NCI-H774 (cell line): ENCODE measurements at places on chromosomes 11 and 22.

GRCh38 chr22:30474121-30474520, 2.3 kb upstream of the SEC14L3 start:
- DNase-seq = no peak

DNA sequence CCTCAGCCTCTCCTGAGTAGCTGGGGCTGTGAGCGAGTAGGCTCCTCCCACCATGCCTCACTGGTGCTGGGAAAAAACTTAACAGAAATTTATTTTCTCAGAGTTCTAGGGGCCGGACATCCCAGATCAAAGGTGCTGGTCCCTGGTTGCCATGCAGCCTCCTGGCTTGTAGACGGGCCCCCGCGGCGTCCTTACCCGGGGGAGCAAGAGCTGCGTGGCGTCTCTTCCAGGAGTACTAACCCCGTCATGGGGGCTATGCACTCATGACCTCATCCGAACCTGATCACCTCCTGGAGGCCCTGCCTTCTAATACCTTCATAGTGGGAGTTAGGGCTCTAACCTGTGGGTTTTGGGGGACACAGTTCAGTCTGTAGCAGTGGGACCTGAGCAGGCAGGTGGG, 2.6 kb downstream of the TRABD start:
- DNase-seq = no peak

DNA sequence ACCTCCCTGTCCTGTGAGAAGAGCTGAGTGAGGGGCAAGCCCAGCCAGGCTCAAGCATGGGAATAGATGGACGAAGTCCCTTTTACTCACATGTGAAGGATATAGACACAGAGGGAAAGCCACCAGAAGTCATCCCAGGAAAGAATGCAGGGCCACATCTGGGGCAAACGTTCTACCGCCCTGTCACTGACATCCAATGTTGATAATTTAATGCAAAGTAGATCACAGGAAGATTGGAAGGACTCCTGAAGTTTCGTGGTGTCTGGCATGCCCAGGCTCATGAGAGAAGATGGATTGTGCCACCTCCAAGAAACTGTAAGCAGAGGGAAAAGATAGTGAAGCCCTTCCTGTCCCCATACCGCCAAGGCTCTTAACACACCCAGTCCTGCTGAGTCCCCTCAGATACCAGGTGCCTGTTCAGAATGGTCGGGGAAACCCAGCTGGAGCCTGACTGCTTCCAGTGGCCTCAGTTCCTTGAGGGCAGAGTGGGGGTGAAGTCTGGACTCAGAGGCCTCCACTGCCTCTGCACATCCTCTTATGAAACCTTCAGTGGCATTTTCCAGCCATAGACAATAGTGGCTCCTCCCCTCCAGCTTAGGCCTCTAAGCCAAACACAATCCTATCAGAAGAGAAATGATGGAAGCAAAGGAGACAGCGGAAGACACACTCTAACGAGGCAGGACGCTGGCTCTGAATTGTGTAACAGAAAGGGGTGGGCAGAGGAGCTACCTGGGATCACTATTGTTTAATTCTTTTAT, 7.5 kb upstream of the STK33 start:
- no peak for DNase-seq

DNA sequence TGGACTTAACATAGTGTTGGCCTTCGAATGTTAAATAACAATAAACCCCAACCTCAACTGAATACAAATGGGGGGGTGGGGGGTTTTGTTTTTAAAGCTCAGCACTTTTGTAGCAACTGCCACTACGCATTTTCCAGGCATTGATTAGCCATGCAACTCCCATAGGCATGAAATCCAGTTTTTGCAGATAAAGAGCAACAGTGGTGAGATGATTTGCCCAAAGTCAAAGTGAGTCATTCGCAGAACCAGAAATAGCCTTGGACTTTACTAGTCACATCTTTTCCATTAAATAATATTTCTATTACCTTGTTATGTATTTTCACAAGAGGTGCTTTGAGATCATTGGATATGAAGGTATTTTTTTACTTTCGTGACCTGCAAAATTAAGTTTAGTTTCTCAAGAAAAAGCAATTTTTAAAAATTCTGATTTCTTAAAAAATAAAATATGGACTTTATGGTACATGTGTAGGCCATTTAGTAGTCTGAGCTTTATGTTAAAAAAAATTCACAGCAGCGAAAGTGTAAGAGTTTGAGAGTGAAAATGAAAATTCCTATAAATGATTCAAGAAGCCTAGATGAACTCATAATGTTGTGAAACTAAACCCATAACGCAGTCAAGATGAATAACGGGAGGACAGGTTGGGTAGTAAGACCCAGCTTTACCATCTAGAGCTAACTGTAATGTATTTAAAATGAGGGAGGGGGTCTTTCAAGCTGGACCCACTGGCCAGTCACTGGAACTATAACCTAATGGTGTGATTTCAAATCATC, 1.9 kb upstream of the PHF21A start:
- DNase-seq = no peak

- DNase-seq = no peak
Observed at GRCh38 chr11:105074166-105074530, 29.0 kb upstream of the CARD16 start.

- no peak for DNase-seq
Observed at GRCh38 chr22:48152164-48152775, 1389.8 kb downstream of the TBC1D22A start.

- DNase-seq = no peak
Observed at GRCh38 chr11:111631666-111632039, 29.4 kb downstream of the SIK2 start.

DNA sequence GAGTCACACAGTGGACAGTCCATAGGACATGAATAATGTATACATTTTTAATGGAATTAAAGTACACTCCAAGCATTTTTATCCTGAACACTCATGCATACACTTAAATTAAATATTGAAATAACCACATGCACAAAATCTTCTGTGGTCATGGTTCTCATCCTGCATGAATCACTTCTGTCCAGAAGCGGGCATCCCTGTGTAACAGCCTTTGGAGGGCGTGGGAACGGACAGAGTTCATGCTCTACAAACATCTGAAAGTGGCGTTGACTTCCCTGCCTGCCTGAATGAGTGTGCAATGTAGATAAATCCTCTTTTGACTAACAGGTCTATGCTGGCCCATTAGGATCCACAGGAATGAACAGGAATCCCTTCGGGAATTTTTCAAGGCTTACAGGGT, 780.2 kb downstream of the BRD1 start:
- no peak for DNase-seq

DNA sequence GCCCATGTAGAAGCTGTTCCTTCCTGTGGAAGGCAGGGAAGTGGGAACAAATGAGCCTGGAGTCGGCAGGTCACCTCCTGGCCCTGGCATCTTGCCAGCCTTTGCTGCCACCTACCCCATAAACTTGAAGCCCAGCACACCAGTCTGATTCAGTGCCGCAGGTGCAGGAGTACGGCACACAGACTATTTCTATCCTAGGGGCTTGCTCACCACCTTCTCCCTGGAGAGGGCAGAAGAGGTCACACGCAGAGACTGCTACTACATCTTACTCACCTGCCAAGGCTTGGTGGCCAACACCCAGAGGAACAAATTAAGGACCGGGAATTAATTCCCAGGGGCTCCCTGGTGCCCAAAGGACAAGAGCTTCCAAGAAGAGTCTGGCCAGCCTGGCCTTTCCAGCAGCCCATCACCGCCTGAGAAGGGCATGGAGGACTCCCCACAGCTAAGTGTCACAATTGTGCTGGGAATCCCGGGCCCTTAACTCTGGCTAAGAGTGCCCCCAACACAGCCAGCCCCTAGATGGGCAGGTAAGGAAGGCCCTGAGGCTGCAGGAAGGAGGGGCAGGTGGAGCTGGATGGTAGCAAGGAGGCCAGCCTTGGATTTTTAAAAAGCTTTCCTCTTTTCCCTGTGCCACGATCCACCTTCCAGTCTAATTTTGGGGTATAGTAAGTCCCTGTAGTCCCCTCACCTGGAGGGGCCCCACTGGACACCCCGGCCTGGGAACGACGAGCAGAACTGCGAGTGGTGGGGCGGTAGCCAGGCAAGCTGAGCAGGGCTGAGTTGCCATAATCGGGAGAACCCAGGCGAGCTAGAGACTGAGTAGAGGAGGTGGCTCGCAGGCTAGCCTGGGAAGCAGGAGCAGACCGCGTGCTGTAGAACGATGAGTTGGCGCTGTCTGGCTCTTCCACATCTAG, 6.9 kb downstream of the IL18BP start:
- no peak for DNase-seq

- DNase-seq = no peak
Observed at GRCh38 chr11:83558281-83558680, 272.1 kb upstream of the CCDC90B start.

GRCh38 chr11:134784568-134784967, 372.5 kb upstream of the B3GAT1 start:
- no peak for DNase-seq

- no peak for DNase-seq
Observed at GRCh38 chr11:7208391-7208790, 43.3 kb upstream of the SYT9 start.

- DNase-seq = no peak
Observed at GRCh38 chr22:26724414-26724813, 67.0 kb downstream of the MIAT start.

GRCh38 chr11:82701847-82702520, 31.7 kb downstream of the FAM181B start:
- peak; percentile 47 for DNase-seq

DNA sequence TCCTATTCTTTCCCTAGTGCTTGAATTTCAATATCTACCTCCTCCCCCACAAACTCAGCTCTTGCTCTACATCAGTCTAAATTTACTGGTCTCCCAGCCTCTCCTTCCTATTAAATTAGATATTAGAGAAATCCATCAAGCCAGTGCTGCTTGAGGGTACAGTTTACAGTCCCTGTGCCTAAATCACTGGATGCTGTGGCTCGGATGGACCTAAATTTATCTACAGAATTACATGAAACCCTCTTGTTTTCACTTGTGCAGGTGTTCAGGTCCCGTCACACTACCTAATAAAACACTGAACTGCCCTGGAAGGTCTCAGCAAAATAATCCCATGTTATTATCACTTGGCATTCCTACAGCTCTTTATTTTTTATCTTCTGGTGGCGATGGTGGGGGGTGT, 134.7 kb upstream of the E2F8 start:
- no peak for DNase-seq

DNA sequence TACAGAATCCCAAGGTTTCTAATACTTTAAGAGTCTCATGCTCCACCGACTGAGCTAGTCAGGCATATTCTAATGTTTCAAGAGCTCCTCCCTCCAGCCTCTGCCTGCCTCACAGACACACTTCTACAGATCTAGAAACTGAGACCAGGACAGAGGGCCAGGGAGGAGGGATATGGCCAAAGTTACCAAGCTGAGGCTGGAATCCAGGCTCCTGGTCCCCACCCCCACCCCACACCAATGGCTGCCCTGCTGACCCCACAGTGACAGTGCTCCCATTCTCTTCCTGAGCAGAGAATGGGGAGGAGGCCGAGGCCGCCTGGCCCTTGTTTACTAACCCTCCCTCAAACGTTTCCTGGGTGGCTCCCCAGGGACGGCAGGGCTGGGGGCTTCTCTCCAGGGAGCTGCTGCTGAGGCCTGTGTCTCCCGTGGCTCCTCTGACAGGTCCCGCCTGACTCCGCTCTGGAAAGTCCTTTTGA, 2.2 kb downstream of the PLEKHB1 start:
- no peak for DNase-seq

DNA sequence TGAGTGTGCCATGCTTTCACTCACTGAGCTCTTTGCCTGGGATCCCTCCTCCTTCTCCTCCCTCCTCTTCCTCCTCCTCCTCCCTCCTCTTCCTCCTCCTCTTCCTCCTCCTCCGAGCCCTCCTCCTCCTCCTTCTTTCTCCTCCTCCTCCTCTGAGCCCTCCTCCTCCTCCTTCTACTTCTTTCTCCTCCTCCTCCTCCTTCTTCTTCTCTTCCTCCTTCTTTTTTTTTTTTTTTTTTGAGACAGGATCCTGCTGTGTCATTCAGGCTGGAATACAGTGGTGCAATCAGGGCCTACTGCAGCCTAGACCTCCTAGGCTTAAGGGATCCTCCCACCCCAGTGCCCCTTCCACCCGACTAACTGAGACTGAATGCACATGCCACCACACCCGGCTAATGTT, 62.3 kb downstream of the DEUP1 start:
- no peak for DNase-seq

DNA sequence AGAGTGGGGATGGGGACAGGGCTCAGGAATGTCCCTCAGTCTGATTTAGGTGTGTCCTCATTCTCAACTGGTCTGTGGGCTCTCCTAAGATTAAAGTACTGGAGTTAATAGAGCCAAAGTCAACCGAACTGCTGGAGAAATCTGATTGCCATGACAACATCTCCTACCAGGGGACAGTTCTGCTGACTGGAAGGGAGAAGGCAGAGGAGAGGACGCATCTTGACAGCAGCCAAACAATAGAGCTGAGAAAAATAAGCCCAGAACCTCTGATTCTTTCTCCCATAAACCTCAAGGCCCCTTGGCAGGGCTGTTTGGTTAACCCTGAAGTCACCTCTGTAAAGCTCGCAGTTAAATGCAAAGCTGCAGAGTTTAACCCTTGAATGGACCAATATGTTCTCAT, 2.8 kb downstream of the KCTD14 start:
- no peak for DNase-seq

- DNase-seq = no peak
Observed at GRCh38 chr11:62439785-62440602, 21.2 kb downstream of the SCGB1A1 start.

- DNase-seq = no peak
Observed at GRCh38 chr11:61958590-61958989, 8.4 kb downstream of the BEST1 start.

- peak; percentile 58 for DNase-seq
Observed at GRCh38 chr11:44936525-44936924, 14.2 kb downstream of the TP53I11 start.

GRCh38 chr11:69968396-69969347, 109.4 kb upstream of the ANO1 start:
- no peak for DNase-seq

DNA sequence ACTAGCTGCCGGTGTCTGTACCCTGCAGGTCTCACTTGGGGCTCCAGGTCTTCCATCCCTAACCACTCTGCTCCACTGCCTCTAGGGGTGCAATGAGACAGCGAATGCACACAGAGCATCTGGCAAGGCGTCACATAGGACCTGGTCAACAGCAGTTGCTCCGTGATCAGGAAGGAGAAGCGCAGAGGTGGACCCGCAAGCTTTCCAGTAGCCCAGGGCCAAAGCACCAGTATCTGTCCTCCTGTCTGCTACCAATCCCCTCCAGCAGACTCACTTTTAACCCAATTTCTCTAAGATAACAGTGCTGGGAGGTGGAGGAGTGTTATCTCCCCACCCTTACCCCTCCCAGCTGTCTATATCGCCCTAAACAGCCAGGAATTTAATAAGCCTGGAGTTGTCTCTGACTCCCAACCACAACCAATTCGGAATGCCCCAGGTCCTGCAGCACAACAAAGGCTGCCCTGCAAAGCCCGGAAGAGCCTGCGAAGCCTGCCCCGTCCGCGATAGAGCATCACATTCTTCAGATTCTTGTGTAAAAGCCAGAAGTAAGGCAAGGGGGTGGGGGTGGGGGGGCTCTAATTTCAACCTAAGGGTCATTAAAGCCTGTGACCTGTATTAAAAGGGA, 19.3 kb downstream of the MYH9 start:
- DNase-seq = no peak

DNA sequence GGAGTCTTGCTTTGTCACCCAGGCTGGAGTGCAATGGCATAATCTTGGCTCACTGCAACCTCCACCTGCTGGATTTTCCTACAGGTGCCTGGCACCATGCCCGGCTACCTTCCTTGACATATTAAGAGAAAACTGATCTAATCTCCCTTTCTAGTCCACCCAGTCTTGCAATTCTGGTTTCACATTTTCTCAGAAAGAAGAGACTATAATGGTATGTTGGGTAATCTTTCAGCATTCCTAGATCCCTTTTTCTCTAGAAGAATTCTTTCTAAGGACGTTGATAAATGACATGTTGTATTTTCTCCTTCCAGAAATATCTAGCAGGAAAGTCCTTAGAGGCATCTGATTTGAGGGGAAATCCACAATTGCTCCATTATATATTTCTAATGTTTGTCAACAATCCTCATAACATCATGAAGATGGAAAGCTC, 10.4 kb upstream of the HSPA8 start:
- no peak for DNase-seq
